ENCODE measurements at places on chromosomes 2 and 18.

- no peak for DNase-seq
Measured at GRCh38 chr2:1650085-1650872, 94.0 kb downstream of the PXDN start.

DNA sequence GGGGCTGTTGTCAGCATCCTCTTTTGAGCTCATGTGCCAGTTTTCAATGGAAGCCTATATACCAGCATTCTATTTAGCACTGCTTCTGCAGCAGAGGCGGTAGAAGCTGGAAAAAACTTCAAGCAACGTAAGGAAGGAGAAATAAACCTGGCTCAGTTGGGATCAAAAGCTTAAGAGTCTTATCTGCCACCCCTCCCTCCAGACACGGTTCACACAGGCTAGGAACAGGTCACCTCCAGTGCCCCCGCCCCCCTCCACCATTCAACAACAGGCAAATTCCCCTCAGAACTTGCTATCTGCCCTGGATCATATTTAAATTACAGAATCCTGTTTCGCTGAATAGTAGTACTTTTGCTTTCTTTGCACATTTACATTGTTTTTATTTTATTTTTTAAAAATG is 384.8 kb upstream of the PKDCC start:
- DNase-seq = no peak

DNA sequence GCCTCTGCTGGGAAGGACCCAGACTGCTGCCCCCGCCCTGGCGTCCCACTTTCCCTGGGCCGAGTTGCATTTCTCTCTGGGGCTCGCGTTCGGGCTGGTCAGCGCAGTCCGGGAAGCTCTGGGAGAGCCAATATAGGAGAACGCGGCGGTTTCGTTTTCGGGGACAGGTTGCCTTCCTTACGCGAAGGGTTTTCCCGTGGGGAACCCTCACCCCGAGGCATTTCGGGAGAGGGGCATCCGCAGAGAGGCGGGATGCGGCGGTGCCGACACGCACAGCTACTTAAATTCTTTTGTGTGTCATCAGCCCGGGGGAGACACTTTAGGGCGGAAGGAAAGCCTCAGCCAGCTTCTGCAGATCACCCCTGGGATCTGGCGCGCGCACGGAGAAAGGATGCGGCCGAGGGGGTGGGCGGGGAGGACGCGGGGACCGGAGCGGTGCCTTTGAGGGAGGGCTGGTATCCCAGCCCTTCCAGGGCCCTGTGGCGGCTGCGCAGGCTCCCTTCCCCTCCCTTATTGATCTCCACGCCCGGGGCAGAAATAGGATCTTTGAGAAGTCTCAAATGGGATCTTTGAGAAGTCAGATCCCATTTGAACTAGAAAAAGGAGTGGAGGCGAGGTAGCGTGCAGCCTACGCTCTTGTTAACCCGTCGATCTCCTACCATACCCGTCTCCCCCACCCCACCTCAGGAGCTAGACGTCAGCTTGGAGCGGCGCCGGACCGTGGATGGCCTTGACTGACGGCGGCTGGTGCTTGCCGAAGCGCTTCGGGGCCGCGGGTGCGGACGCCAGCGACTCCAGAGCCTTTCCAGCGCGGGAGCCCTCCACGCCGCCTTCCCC is 1.2 kb downstream of the GATA6 start:
- no peak for DNase-seq

GRCh38 chr2:63763391-63763941 is 78.2 kb upstream of the UGP2 start:
- DNase-seq = no peak

DNA sequence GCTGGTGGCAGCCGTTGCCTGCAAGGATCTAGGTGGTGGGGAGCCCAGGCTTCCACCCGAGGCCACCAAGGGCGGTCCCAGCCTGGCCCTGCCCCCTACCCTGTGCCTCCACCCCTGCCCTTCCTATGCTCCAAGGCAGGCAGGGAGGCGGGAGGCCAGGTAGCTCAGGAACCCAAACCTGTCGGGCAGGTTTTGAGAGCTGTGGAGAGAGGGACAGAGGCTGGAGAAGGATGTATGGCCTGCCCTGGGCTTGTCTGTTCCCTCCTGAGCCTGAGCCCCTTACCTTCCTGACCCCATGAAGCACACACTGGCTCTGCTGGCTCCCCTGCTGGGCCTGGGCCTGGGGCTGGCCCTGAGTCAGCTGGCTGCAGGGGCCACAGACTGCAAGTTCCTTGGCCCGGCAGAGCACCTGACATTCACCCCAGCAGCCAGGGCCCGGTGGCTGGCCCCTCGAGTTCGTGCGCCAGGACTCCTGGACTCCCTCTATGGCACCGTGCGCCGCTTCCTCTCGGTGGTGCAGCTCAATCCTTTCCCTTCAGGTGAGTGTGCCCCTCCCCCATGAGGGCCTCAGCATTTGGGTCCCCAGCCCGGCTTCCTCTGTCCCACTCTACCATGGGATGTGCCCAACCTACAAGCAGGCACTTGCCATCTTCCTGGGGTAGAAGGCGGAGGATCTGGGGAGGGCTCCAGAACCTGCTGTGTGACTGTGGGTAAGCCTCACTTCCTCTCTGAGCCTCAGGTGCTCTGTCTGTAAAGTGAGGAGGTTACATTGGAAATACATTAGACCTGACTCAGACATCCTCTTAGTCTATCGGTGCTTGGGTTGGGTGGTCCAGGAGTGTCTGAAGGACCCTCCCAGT is at the start of gene PROM2:
Gene PROM2, plus strand, starts transcription at position 159 of the 860 bp plus-strand sequence. Its CDS starts 137 bp downstream, at position 296.
- no peak for DNase-seq

- DNase-seq = no peak
Measured at GRCh38 chr18:22485808-22486244, 68.1 kb upstream of the CTAGE1 start.

DNA sequence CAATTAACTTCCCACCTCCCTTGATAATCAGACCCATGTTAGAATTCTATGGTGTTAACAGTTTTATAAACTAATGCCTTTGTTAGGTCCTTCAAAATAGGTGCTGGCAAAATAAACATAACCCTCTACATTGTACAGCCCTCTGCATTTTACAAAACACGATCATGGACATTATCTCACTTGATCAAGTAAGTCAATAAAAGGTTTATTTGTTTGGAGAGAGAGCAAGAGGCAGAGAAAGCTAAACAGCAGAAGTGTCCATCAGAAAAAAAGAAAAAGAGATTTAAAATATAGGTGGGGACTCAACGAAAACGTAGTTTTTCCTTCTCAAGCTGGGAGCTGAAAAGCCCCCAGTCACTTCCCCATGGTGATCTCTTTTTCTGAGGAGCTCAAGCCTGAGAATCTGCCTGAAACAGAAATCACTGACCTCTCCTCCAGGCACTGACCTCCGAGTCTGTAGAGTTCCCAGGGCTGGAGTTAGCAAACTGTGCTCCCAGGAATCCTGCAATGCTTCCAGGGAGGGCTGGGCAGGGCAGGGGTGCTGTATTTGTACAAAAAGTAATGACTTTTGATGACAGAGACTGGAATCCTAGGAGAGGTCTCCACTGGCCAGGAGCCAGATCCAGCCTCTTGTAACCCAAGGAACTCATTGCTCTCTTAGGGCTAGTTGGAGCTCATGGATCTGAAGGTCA is 137.8 kb upstream of the KLHL29 start:
- no peak for DNase-seq

DNA sequence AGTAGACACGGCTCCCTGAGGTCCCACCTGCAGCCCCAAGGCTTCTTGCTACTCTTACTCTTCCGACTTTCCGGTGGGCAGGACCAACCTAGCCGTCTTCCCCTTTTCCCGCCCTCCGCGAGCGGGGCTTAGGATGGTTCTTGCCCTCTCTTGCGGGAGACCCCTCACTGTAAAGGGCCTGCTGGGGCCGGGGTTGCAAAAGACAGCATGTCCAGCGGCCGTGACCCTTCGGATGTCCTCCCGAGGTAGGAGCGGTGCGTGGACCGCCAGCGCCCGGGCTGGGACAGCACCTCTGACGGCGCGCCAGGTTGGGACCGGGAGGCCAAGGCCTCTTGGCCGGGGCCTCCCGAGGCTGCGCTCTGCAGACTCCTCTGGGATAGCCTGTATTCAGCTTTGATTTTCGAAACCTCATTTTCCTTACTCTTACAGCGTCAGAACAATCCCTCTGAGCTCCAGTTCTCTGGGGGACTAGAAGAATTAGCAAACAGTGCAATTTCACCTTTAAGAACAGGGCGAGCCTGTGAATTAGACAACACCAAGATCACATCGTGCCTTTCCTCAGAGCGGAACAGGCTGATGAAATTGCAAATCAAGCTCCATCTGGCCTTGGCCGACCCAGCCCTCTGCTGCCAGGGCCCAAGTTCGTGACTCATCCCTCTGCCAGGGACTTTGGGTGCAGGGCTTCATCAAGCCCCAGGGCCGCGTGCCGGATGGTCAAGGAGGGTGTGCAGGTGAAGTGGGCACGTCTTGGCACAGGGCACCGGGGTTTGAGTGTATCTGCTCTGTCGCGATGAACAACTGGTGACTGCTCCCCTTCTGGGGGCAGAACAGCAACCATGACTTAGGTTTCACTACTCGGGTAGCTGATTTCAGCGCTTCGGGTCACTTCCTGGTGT is 777 bp downstream of the MOCOS start:
- DNase-seq = peak; percentile 30

GRCh38 chr2:85195956-85196355 is 62.8 kb downstream of the TCF7L1 start:
- no peak for DNase-seq
